ENCODE measurements at places on chromosomes 6 and 20.

- DNase-seq, result no peak
Measured at GRCh38 chr6:19153270-19153980, 683.7 kb upstream of the ID4 start.

- DNase-seq, result no peak
Measured at GRCh38 chr20:13613917-13614316, 24.8 kb downstream of the TASP1 start.

DNA sequence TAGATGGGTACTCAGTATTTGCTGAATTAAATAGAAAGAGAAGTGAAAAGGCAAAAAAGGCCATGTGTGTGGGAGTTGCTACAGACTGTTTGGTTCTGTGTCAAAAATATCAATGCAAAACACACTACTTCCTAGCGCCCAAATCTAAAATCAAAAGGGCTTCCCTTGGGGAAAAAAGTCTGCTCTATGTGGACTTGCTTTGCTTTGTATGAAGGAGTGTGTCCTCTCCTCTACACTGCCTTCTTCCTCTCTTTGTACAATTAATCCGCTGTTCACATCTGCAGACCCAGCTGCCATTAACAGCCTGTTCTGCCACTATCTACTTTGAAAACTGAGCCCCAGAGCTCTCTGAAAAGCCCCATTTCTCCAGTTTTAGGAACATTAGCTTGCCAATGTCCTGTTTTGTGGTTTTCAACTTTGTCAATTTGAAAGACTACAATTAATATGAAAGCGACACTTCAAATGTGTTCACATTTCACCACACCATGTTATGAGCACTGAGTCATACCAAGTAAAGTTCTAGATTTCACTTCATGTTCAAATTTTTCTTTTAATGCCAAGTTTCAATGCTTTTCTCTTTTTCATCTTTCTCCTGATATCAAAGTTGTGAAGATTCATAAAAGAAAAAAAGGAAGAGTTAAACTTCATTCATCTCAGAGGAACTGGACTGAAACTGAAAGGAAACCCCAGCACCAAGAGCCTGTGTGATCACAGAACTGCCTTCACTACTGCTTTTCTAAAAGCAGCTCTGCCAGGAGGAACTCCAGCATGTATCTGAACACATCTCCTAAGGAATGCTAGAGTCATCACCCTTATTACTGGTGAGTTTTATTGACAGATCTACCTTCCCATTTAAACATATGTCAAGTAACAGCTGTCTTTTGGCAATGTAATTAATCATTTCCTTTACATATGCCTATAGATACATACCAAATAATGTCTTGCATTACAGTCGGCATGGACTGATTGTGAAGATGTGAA lies 102.6 kb downstream of the KIF13A start:
- DNase-seq, result no peak

DNA sequence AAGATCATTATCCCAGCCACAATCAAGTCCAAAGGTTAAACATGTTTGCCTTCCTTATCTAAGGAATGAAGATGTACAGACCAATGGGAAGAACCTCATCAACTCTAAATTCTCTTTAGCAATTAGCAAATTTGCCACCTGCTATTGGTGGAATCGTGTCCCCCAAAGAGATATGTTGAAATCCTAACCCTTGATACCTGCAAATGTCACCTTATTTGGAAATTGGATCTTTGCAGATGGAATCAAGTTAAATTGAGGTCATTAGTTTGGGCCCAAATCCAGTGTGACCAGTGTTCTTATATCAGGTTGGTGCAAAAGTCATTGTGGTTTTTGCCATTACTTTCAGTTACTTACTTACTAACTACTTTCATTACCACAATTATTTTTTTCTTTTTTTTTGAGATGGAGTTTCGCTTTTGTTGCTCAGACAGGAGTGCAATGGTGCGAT lies 31.3 kb downstream of the KLHL31 start:
- no peak for DNase-seq

DNA sequence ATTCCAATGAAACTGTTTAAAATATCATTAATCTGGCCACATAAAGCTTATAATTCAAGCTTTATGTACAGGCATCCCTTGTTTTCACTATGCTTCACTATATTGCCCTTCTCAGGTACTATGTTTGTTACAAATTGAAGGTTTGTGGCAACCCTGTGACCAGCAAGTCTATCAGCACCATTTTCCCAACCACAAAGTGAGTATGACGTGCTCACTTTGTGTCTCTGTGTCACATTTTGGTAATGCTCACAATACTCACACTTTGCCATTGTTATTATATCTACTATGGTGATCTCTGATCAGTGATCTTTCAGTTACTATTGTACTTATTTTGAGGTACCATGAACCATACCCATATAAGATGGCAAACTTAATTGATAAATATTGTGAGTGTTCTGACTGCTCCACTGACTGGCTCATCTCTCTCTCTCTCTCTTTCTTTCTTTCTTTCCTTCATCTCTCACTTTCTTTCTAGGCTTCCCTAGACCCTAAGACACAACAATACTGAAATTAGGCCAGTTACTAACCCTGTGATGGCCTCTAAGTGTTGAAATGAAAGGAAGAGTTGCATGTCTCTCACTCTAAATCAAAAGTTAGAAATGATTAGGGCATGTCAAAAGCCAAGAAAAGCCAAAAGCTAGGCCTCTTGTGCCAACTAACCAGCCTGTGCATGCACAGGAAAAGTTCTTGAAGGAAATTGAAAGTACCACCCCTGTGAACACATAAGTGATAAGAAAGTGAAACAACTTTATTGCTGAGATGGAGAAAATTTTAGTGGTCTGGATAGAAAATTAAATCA lies 227.9 kb downstream of the BCAS1 start:
- DNase-seq, result peak; percentile 44

GRCh38 chr6:168908166-168908565 lies 345.5 kb downstream of the THBS2 start:
- no peak for DNase-seq

DNA sequence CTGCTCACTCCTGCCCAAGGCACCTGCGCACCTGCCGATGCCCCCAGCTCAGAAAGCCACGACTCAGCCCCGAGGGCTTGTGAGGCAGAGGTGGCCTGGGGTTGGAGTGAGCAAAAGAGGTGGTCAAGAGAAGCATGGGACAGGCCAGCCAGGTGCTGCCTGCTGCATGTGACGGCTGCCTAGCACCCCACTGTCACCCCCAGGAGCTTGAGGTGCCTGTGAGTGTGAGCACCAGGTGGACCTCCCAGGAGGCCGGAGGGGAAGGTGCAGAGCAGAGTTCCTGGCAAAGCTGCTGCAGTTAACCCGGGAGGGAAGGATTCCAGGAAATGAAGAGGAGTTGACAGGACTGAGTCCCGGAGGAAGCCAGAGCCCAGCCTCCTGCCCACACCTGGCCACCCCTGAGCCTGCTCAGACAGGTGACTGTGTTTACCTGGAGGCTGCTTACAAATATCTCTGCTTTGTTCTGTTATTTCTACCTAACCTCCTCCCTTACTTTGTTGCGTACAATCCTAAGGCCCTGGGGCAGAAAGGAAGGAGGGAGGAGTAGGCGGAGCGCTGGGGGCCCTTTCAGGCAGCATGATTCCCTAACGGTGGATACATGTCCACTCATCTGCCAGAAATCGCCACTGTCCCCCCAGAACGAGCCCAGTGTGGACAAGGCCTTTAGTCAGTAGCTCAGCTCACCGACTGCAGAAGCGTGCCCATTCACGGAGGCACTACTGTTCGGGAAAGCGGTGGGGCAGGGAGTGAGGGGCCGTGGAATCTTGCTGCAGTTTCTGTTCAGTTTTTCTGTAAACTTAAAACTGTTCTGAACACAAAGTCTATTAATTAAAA lies 87.5 kb upstream of the MPC1 start:
- no peak for DNase-seq

- peak; percentile 58 for DNase-seq
Measured at GRCh38 chr20:38057351-38057972, 23.9 kb downstream of the RPRD1B start.

DNA sequence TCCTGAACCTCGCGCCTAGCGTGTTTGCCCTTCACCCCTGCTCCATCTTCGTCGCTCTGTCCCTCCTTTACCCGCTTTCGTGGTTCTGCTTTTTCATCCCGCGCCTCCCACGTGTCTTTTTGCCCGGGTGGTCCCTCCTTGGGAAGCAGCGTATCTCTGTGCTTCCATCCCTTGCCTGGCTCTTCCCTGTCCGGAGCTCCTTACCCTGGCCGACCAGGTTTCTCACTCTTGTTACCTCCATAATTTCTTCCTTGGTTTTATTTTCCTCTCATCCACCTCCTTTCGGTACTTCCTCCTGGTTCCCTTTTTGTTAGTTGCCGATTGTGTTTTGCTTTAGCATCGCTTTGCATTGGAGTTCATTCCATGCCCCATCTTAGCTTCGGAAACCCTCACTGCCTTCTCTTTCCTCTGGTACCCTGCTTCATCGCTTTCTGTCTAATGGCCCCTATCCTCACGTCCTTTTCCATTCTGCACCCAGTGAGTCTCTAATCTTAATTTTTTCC lies 735 bp downstream of the FAM135A start:
- DNase-seq, result no peak

GRCh38 chr6:29631860-29632731 lies 887 bp downstream of the GABBR1 start:
- DNase-seq, result peak; percentile 65

GRCh38 chr6:102051720-102052119 lies 658.2 kb downstream of the GRIK2 start:
- DNase-seq, result no peak

- no peak for DNase-seq
Measured at GRCh38 chr6:814378-815347, 121.7 kb upstream of the EXOC2 start.

DNA sequence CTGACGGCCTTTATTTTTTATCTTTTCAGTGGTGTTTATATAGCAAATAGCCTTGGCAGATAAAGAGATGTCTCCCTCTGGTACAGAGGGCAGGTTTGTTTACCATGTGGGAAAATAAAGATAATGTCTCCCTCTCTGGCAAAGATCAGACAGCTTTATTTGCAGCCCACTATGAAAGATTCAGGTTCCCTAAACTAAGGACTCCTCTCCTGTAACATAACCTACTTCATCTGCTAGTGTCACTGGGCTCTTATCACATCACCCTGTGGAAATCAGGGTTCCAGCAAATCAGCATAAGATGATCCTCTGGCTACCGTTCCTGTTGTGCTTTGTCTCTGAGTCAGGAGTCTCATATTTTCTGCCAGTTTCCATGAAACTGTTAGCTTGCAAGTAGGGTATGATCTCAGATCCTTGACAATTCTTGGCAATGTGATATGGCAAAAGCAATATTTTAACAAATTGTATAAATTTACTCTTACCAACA lies 3.1 kb downstream of the FBXL4 start:
- no peak for DNase-seq

- no peak for DNase-seq
Measured at GRCh38 chr6:37745748-37746147, 48.1 kb upstream of the MDGA1 start.

- DNase-seq, result no peak
Measured at GRCh38 chr6:132571774-132572173, 1.7 kb downstream of the TAAR6 start.
